ENCODE measurements at places on chromosomes 5 and 9. TPM values are rescaled to one million over a fixed set of nuclear protein-coding genes. Genes with fewer than 3 reads are reported as not detected.
A peak's percentile ranks its signal among the peaks of the same experiment; 100 is the strongest.

GRCh38 chr5:96338624-96339415 is 94.2 kb downstream of the PCSK1 start:
- no peak for ATAC-seq

DNA sequence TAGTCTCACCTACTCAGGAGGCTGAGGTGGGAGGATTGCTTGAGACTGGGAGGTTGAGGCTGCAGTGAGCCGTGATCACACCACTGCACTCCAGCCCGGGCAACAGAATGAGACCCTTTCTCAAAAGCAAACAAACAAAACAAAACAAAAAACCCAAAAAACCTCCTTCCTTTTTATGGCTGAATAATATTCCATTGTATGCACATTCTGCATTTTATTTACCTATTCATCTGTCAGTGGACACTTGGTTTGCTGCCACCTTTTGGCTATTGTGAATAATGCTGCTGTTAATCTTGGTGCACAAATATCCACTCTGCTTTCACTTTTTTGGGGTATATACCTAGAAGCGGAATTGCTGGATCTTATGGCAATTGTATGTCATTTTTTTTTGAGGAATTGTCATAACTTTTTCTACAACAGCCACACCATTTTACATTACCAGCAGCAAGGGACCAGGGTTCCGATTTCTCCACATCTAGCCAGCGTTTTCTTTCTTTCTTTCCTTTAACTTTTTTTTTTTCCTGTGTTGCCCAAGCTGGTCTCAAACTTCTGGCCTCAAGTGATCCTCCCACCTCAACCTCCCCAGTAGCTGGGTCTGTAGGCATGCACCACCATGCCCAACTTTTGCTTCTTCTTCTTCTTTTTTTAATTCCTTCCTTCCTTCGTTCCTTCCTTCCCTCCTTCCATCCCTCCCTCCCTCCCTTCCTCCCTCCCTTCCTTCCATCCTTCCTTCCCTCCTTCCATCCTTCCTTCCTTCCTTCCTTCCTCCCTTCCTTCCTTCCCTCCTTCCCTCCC is 30.6 kb downstream of the NKX2-5 start:
- ATAC-seq, result no peak

DNA sequence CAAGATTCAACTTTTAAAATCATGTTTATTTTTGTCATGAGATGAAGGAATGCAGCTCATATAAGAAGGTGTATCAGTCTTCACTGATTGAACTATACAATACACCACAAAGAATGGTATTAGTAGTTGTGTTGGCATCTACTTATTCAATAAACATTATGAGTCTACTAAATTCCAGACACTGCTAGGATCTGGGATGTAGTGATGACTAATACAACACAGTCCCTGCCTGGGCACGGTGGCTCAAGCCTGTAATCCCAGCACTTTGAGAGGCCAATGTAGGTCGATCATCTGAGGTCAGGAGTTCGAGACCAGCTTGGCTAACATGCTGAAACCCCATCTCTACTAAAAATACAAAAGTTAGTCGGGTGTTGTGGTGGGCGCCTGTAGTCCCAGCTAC is 171.4 kb upstream of the NFIB start:
- no peak for ATAC-seq

DOCK8 gene
- 11.4 TPM for total RNA-seq

- ATAC-seq, result no peak
Observed at GRCh38 chr5:147375151-147375550, 134.7 kb downstream of the DPYSL3 start.

DNA sequence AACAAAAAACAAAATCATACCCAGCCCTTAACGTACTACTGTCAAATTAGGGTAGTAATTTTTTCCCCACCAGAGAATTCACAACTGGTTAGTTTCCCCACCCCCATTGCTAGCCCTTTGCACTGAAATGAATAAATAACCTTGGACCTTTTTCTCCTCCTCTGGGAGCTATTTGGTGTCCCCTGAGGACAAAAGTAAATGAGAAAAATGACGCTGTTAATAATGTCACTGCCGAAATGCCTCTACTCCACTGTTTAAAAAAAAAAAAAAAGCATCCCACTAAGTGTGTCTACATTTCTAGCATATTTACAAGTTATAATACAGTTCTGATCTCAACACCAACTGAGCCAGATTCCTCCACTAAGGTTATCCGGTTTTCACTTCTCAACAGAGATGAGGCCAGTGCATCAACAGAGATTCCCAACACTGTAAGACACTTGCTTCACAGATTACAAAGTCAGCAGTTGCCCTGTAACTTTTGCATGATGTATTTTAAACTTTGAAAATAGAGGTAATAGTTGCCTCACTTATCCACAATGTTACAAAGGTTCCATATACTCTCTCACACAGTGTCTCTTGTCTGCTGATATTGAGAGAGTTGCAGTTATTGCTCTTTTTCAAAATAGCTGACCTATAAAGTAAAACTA is 5.1 kb upstream of the NFIB start:
- no peak for ATAC-seq

WDR38 gene
- not detected for total RNA-seq

DNA sequence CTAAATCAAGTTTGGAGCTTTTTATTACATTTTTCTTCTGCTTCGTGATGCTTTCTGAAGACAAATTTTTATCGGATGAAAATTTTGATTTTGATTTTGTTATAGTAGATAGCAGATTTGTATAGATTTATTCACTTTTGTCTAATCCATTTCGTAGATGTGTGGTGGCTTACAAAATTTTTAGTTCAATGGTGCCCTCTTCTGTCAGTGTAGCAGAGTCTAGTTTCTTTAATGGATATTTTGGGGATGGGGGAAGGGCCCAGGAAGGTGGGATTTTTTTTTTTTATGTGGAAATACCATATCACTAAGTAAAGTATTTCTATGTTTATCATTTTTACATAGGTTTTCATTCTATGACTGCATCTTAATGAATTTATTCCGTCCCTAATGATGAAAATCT is 259.9 kb upstream of the TARS1 start:
- no peak for ATAC-seq

SPINK6 gene
- 2.9 TPM for total RNA-seq

GPRIN1 gene
- total RNA-seq, result 1.9 TPM

ARHGEF37 gene
- total RNA-seq, result 23.6 TPM

DNA sequence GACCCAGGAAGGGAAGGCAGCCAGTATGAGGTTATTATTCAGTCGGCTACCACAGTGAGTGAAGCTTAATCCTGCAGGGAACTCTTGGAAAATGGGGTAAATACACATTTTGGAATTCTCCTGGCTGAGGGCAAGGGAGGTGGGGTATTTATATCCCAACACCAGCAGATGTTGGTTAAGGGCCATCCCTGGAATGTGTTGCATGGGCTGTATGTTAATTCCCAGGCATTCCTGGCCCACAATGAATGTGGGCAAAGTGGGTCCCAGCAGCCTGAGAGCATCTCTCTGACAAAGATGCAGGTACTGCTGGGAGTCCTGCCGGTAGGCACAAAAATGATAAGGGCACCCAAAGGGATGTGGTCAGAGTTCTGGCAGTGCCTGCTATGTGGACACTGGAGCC is 2.9 kb upstream of the GPRIN1 start:
- no peak for ATAC-seq

LOX gene
- 6.6 TPM for total RNA-seq

- no peak for ATAC-seq
Observed at GRCh38 chr9:28249424-28249823, 676.1 kb upstream of the C9orf72 start.

GRCh38 chr5:6595405-6595804 is 37.4 kb downstream of the NSUN2 start:
- peak; percentile 15 for ATAC-seq

DNA sequence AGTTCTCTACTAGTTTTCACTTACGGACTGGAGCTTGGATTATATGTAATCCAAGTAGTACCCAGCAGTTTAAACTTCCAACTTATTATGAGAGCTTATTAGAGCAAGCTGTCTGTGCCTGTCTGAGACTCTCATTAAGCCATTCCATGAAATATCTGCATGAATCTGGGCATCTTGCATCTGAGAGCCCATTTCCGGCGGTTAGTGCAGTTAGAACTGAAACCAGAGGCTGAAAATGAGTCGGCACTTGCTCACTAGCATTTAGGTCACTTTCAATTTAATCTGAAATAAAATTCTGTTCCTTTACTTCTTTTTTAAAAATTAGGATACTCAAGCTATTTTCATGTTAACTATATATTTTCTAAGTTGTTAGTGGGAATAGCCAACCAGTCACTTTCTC is 102.2 kb downstream of the MEGF10 start:
- ATAC-seq, result no peak

DNA sequence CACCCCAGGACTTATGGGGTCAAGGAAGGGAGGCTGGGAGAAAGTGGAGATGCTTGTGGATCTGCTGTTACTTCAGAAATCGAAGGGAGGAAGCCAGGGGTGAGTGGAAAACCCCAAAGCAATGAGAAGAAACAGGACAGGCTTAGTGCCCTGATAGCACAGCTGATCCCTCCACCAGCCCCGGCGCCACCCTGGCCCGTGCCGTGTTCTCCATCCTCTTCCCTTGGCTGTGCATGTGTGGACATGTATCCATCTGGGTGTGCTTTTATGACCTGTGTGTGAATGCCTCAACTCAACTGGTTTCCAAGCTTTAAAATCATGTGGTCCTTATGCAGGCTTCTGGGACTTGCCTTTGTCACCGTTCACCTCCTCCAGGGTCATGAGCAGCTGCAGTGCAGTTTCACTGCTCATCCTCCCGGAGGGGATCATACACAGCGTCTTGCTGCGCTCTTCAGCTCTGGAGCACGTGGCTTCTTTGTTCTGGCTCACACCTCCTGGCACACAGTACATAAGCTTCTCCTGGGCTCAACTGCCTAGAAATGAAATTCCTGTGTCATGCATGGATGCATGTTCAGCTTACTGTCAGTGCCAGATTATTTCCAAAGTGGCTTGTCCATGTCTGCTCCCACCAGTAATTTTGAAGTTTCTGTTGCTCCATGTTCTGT is 58.2 kb downstream of the IPPK start:
- peak; percentile 85 for ATAC-seq

CBY3 gene
- total RNA-seq, result not detected

- no peak for ATAC-seq
Observed at GRCh38 chr9:100441911-100442361, 15.0 kb downstream of the MSANTD3 start.

DNA sequence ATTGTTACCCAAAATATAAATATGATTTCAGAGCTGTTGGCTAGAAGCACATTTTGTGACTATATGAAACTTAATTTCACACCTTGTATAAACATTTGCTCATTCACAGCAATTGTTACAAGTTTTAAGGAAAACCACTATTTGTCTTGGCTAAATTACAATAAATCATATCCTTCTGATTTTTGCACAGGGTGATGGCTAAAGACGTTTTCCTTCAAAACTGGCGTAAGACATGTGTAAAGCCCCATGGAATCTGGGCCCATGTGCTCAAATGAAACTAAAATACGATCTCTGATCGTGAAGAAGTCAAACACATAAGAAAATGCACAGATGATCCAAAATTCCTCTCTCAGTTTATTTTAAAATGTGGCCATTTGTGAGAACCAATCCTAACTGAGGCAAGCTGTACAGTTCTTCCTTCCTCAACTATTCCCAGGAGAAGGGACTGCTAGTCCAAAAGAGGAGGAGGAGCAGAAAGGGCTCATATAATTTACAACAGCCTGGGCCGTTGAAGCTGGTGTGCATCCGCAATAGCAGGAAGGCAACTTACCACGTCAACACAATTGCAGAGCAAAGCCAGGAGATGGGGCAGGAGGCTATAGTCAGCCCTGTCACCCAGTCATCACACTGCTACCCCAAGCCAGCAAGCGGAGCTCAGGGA is 98.4 kb downstream of the MED27 start:
- no peak for ATAC-seq

PCDHA6 gene
- total RNA-seq, result not detected

DNA sequence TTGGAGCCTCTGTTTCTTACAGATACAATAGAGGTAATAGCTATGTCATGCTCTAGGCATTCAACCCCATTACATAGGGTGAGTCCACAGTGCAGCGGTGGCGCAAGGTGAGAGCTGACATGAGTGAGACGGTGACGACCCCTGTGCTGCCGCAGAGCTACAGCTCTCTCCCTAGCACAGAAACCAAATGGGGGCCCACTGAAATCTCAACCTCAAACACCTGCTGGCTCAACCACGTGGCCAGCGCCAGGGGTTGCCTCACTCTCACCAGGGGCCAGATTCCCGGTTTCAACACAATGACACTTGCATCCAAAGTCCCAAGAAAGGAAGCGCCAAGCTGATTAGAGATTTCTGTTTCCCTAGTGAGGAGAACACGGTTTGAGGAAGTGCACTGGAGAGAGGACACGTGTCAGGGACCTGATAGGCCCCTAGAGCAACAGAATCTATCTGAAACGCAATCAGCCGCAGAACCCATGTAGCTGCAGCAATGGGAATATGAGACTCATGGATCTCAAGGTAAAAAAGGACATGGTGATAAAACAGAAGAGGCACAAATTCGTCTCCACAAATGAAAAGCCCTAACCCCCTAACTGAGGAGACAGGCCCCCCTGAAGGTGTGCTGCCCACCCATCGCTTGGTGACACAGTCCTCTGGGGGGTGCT is 114.3 kb downstream of the CRB2 start:
- ATAC-seq, result no peak

DNA sequence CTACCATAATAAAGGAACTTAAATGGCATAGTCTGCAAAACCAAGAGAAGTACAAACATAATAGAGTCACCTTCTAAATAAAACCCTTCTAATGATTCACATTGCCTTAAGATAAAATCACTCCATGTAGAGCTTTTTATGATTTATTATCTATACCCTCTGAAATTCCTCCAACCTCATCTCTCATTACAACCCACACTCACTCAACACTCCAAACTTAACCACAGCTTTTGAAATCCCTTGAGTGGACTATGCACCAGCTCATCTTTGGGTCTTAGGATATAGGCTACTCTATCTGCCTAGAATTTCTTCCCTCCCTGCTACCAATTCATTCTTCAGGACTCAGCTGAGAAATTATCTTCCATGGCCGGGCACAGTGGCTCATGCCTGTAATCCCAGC is 122.5 kb downstream of the CETN3 start:
- ATAC-seq, result no peak

- peak; percentile 41 for ATAC-seq
Observed at GRCh38 chr9:89781838-89782540, 177.2 kb downstream of the GADD45G start.

- peak; percentile 90 for ATAC-seq
Observed at GRCh38 chr9:34072868-34073590, 24.3 kb upstream of the UBAP2 start.

GRCh38 chr5:112878760-112879159 is 17.7 kb downstream of the SRP19 start:
- peak; percentile 57 for ATAC-seq

GRCh38 chr9:34809504-34810186 is 99.7 kb upstream of the CCL21 start:
- ATAC-seq, result peak; percentile 33

GRCh38 chr5:36646507-36647023 is 40.2 kb downstream of the SLC1A3 start:
- ATAC-seq, result no peak

GRCh38 chr5:8730194-8730593 is 815.7 kb downstream of the SEMA5A start:
- no peak for ATAC-seq

- ATAC-seq, result no peak
Observed at GRCh38 chr9:81613002-81613812, 76.1 kb downstream of the TLE1 start.

PTGES gene
- total RNA-seq, result 9.1 TPM

SOHLH1 gene
- not detected for total RNA-seq

GRCh38 chr9:137685035-137685740 is 66.4 kb downstream of the EHMT1 start:
- ATAC-seq, result no peak

Measured in esophagus mucosa (tissue), 1 donor.